NCI-H526 (cell line): ENCODE measurements at places on chromosomes 12 and 14.

- no peak for DNase-seq
Observed at GRCh38 chr14:56271970-56272369, 153.8 kb downstream of the PELI2 start.

- no peak for DNase-seq
Observed at GRCh38 chr12:19428246-19428645, 11.0 kb upstream of the AEBP2 start.

GRCh38 chr12:118219106-118219505, 83.2 kb downstream of the PEBP1 start:
- no peak for DNase-seq

DNA sequence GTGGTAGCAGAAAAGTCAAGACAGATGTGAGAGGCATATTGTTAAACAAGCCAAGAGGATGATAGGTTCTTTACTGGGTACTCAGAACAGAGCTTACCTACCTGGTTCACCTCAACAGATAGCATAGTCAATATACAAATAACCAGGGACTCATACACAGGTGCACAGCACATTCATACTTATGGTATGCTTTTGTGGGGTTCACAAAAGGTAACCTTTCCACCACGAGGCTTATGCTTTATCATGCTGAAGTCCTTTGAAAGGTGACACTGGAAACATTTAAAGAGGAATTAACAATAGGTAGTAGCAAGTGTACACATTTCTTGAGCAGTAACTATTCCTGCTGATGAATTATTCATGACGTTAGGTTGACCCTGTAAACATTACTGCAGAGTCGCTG, 42.2 kb upstream of the MBIP start:
- DNase-seq, result no peak

GRCh38 chr12:96810057-96810456, 97.0 kb upstream of the NEDD1 start:
- DNase-seq, result no peak

DNA sequence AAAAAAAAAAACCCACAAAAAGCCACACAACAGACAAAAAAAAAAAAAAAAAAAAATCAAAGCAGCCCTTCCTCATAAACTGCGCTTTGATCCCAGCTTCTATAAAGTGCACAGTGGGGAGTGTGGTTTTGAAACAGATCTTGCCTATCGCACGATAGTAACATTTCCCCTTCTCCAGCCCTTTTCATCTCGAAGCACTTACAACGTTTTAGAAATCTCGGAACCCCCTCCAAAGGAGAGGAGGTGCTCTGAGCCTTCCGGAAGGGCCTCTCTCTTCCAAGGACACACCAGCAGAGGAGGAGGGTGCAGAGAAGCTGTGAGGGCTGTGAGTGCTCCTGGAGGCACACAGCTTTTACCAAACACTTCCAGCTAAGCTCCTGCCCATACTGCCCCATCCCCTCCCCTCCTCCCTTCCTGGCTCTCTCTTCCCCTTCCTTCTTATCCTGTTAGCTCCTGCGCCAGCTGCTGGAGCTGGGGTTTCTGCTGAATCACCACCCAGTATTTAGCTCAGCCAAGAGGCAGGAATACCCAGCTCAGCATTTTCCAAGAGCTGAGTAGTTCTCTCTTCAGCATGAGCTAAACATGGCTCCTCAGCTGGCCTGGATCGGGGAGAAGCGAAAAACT, 28.4 kb downstream of the SLC7A8 start:
- DNase-seq, result no peak

DNA sequence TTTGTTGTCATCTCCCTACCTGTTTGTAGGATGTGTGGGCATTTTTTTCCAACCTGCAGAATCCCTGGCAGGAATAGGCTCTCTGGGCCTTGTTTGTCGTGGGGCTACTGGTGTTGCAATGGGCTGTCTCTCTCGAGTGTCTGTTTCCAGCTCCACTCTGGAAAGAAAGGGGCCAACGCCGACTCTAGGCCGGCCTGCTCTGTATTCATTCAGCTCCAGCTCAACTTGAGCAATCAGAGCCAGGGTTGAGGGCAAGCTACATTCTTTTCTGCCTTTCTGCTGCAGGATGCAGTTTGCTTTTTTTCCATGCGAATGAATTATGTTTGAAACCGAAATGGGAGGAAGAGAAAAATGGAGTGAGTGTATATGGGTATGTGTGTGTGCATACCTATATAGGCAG, 2.3 kb downstream of the JDP2 start:
- DNase-seq, result no peak

DNA sequence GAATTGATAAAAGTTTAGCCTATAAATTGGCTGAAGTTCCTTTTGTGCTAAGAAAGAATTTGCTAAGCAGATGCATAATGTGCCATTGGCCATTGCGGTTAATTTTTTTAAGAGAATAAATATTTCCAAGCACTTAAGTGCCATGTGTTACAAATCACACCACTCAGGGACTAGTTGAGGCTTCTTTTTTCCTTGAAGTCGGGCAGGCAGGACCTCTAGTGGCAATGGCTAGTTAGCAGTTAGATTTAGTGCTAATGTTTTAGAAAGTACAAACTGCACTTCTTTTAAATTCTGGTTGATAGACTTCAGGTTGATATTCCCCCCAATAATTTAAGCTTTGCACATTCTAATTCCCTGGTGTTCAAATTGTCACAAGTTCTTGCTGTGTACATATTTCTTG, 294.3 kb downstream of the APAF1 start:
- peak; percentile 31 for DNase-seq

GRCh38 chr14:74634964-74635363, 22.9 kb upstream of the LTBP2 start:
- no peak for DNase-seq

DNA sequence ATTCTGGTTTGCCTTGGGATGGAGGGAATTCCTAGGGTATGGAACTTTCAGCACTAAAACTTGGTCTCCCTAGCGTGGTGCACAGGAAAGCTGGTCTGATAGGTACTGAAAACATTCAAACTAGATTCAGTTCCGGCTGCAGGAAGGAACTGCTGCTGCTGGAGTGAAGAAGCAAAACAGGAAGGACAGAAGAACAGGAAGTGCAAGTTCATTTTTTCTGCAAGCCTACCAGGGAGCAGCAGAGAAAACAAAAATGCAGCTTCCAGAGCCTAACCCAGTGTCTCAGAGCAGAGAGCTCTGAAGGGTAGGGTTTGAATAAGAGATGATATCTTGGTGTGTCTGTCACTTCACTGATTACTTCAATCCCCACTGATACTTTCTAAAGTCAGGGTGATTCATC, 165.2 kb downstream of the VRK1 start:
- no peak for DNase-seq

DNA sequence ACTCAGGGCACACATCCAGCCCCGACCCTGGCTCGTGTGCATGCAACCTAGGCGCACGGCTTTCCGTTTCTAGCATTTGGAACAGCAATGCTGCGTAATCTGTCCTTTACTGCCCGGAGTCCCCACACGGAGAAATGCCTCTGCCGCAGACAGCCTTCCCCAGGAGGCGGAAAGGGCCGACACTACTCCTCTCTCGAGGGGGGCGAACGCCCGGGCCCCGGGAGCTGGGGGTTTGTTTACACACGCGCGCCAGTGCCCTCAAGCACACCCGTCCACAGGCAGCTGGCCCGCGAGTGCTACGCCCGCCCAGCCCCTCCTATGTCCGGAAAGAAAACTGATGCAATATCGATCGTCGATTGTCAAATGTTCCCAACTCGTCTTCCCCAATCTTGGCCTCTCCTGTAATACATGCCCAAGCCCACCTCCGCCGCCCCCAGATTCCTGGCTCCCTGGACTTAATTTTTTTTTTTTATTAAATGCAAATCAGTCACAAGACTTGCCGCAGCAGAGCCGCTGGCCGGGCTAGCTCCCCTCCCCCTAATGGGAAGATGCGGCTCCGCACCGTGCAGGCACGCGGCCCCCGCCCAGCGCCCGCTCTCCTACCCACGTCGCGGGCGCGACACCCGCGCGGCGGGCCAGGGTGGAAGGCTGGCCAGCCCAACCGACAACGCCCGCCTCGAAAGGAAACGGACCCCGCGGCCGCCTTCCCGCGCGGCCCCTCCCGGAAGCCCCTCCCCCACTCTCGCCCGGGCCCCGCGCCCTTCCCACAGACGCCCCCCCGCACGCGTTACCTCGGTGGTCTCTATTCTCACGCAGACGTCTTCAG, 642 bp downstream of the SLC38A2 start:
- DNase-seq, result peak; percentile 41

DNA sequence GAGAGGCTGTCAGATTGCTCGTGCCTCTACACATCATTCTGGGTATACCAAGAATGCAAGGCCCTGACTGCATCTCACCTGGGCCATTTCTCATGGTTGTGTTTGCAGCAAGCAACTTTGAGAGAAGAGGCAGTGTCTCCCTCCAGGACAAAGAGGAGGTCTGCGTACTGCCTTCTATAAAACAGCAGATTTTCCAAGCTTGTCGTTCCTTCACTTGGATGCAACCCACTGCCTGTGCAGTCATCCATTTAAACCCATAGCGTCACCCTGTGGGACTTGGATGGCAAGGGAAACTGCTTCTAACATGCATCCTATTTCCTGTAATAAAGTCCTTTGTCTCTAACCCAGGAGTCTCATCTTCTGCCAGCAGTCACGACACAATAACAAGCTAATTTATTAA, 1.3 kb downstream of the POMT2 start:
- no peak for DNase-seq

- DNase-seq, result no peak
Observed at GRCh38 chr12:68451261-68452077, 119.3 kb upstream of the MDM1 start.

DNA sequence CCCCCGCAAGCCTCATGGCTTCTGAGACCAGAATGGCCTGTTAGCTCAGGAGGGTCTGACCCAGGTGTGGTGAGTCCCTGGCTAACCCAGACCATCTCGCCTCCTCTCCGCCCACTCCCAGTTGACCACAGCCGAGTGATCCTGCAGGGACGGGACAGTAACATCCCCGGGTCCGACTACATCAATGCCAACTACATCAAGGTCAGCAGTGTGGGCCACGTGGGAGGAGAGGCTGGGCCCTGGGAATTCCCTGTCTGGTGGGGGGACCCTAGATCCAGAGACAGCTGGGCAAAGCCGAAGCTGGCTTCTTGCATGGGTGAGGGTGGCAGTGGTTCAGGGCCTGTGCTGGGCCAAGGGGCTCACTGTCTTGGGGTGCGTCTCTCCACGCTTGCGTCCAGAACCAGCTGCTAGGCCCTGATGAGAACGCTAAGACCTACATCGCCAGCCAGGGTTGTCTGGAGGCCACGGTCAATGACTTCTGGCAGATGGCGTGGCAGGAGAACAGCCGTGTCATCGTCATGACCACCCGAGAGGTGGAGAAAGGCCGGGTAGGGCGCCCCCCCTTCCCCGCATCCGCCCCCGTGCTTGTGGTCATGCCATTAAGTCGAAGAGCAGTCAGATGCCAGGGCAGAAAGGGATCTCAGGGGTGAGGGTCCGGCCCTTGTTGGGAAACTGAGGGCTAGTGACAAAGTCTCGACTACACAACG, 5.0 kb downstream of the PTPN6 start:
- DNase-seq, result no peak

GRCh38 chr12:76024942-76025600, 6.5 kb downstream of the PHLDA1 start:
- no peak for DNase-seq

GRCh38 chr12:20350026-20350425, 18.3 kb upstream of the PDE3A start:
- no peak for DNase-seq

DNA sequence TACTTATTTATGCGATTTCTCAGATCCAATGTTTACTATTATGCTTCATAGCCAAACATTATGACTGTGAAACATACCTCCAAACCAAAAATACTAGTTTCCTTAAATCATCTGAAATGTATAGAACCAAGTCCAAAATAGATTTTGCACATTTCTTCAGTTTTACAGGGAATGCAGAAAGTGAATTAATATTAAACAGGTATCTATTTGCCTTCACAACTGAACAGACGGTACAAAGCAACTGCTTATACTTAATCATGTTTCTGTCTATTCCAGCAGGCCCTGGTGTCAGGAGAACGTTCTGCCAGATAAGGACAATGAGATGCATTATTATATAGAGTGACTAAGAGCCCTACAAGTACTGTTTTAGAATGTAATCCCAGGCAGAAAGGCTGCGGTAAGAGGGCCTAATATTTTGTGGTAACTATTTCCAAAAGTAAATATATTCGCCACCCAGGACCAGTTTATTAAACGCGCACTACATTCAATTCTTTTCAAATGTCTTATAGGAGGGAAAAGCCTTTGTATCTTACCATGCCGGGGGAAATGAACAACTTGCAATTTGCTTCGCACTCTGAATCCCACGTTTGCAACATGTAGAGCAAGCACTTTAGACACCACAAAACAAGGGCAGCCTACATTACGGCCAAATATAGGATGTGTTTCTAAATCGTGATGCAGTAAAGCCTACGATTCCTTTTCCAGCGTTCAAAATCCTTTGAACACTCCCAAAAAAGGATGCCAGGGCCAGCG, 1.5 kb downstream of the CORO1C start:
- DNase-seq, result peak; percentile 49

GRCh38 chr14:39722547-39723273, 290.5 kb upstream of the FBXO33 start:
- DNase-seq, result no peak

- DNase-seq, result no peak
Observed at GRCh38 chr12:130429656-130430505, 92.2 kb downstream of the PIWIL1 start.

- DNase-seq, result no peak
Observed at GRCh38 chr12:111699-112493, 45.3 kb downstream of the IQSEC3 start.

DNA sequence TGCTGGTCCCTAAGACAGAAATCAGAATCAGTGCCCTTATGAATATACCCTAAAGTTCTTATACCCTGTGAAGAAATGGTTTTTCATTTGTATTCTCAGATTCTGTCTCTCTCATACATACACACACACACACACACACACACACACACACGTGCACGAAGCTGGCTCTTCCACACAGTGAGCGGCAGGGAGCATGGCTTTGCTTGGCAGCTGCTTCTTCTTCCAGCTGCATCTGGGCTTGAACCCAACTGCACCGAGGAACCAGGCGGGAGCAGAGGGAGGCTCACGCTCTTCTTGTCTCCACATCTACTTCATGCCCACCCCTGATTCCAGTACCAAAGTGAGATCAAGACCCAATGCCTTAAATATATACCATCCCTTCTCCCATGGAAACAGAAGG, 19.4 kb downstream of the GRIN2B start:
- DNase-seq, result no peak

GRCh38 chr12:29033519-29033918, 115.6 kb upstream of the FAR2 start:
- no peak for DNase-seq

DNA sequence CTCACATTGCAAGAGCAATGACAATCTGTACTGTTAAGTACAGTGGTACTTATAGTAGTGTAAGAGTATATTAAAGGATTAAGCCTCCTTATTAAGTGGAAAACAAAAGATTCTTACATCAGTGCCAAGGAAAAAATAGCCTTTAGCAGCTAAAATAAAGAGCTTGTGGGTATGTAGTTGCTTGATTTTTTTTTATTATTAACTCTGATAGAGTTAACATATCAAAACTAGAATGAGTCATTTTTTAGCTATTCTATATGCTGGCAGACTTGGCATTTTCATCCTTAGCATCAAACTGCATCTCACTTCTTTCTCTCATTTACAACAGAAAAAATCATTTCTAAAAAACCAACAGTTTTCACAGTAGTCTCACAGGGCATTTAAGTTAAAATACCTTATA, 86.5 kb downstream of the ATP2B1 start:
- no peak for DNase-seq

- no peak for DNase-seq
Observed at GRCh38 chr12:101940400-101940950, 63.1 kb downstream of the DRAM1 start.
